Pericardium fibroblast (primary cell): ENCODE measurements at places on chromosomes 3 and 15. TPM values are rescaled to one million over a fixed set of nuclear protein-coding genes. Genes with fewer than 3 reads are reported as not detected.

The RPN1 gene
- 241 and 333 TPM in 2 replicates for total RNA-seq

The SGO1 gene
- total RNA-seq: 0.47 and 1.4 TPM in 2 replicates

The CACNA1D gene
- total RNA-seq: 0.09 TPM in 1 of 2 replicates, not detected in the other

The PLXND1 gene
- total RNA-seq: 139 and 155 TPM in 2 replicates

The TNIK gene
- 2.8 and 5.7 TPM in 2 replicates for total RNA-seq

The PLSCR2 gene
- not detected in 2 replicates for total RNA-seq

The CLSTN2 gene
- total RNA-seq: 0.58 and 2.8 TPM in 2 replicates

The GPR149 gene
- not detected in 2 replicates for total RNA-seq

The C2CD4A gene
- total RNA-seq: 0.12 TPM in 1 of 2 replicates, not detected in the other

The SETD5 gene
- 35.7 and 48.4 TPM in 2 replicates for total RNA-seq

The KBTBD8 gene
- 1.6 and 2.9 TPM in 2 replicates for total RNA-seq

The PROS1 gene
- 81.5 and 157 TPM in 2 replicates for total RNA-seq

The CYP1A1 gene
- 0.23 TPM in 1 of 2 replicates, not detected in the other for total RNA-seq

The SAMMSON gene
- total RNA-seq: not detected in 2 replicates

The ZNF385D gene
- total RNA-seq: 0.60 and 0.70 TPM in 2 replicates

The BDH1 gene
- total RNA-seq: 3.0 and 3.4 TPM in 2 replicates

The VWA5B2 gene
- total RNA-seq: not detected in 2 replicates

The CLRN1 gene
- not detected in 2 replicates for total RNA-seq

The CASR gene
- not detected in 2 replicates for total RNA-seq

The TEX55 gene
- not detected in 2 replicates for total RNA-seq

The SNTN gene
- total RNA-seq: not detected in 2 replicates

The MINAR1 gene
- total RNA-seq: 0.70 and 0.94 TPM in 2 replicates

The PSTPIP1 gene
- total RNA-seq: 0.23 and 0.85 TPM in 2 replicates

The CLDN18 gene
- total RNA-seq: not detected in 2 replicates

The GOLGA6B gene
- not detected in 2 replicates for total RNA-seq

The STRC gene
- total RNA-seq: not detected in 2 replicates

The OR5K2 gene
- total RNA-seq: not detected in 2 replicates

The CYP1A2 gene
- not detected in 2 replicates for total RNA-seq

The KLHL25 gene
- 1.7 and 2.8 TPM in 2 replicates for total RNA-seq

The SPINK8 gene
- not detected in 2 replicates for total RNA-seq

The MESP2 gene
- total RNA-seq: 0.23 and 0.68 TPM in 2 replicates

The KLF15 gene
- total RNA-seq: 28.6 and 40.0 TPM in 2 replicates

The DNAH12 gene
- not detected in 2 replicates for total RNA-seq

The MEIS2 gene
- 55.2 and 72.2 TPM in 2 replicates for total RNA-seq

The FEM1B gene
- total RNA-seq: 27.3 and 28.7 TPM in 2 replicates

The LMAN1L gene
- 0.23 TPM in 1 of 2 replicates, not detected in the other for total RNA-seq

The GPR15 gene
- not detected in 2 replicates for total RNA-seq

The CCDC71 gene
- total RNA-seq: 25.8 and 35.9 TPM in 2 replicates
